ENCODE measurements at places on chromosomes 6 and 20. TPM values are rescaled to one million over a fixed set of nuclear protein-coding genes. Genes with fewer than 3 reads are reported as not detected.

DNA sequence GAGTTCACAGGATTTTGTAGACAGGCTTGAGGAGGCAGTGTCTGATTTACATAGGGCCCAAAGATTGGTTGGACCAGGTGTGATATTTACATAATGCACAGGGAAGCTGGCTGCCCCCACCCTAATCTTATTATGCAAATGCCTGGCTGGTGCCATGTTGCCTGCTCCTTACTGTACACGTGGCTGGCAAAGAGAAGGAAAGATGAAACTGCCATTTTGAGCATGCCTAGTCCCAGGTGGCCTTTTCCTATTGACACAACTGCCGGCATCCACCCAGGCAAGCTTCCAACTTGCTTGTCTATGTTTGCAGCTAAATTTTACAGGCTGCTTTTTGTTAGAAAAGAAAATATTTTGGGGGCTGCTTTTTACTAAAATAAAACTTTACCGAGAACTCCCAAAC lies 174.6 kb downstream of the LMBRD1 start:
- DNase-seq, result peak; percentile 58
- H3K4me1 ChIP-seq, result no peaks in the 10 kb centered on the region
- H3K36me3 ChIP-seq, result no peaks in the 10 kb centered on the region
- no peaks in the 10 kb centered on the region for H3K27me3 ChIP-seq
- H3K27ac ChIP-seq, result no peak overlapping the region

DNA sequence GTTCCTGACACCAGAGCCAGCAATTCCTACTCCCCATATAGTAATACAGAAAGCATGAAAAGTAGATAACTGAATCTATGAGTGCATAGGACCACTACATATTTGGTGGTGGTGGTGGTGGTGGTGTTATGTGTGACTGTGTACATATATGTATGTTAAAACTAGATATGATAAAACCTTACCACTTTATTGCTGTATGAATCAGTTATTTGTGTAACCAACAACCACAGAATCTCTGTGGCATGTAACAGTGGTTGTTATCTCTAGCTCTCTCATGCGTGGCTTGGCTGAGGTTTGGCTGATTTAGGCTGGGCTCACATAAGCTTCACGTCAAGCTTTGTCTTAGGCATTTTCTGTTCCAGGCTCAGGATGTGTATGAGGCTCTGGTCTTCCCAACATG lies 55.7 kb downstream of the PLCB1 start:
- no peak for DNase-seq
- no peak overlapping the region for H3K27ac ChIP-seq
- H3K4me1 ChIP-seq, result no peaks in the 10 kb centered on the region

DNA sequence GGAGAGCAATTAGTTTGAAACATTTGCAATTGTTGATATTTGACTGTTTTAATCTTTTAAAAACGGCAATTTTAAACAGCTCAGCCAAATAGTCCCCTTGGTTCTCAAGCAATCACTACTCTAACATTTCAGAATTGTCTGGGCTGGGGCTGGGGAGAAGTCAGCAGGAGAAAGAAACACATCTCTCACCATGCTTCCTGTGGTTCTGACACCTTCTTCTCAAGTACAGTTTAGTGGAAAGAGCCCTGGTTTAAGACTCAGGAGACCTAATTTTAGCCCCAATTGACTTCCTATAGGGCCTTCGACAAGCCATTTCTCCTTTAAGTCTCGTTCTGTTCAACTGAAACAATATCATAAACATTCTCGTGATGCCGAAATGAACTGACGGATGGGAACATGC lies 168.4 kb upstream of the CDYL start:
- H3K27ac ChIP-seq, result no peak overlapping the region
- H3K36me3 ChIP-seq, result no peaks in the 10 kb centered on the region
- DNase-seq, result no peak
- H3K4me1 ChIP-seq, result no peaks in the 10 kb centered on the region

DNA sequence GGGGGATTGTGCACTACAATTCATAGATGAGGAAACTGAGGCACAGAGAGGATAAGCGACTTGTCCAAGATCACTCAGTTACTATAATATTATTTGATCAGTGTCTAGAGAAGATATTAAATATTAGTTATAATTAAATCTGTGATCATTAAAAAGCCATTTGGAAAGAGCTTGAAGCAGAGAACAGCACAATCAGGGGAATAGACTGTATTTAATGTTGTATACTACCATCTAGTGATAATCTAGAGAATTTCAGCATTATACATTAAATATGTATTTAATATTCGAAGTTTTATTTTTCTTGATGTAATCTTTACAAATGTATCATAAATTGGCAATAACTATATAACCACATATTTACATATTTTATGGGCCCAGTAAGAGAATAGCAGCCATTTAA lies 20.1 kb upstream of the MTCL3 start:
- no peak for DNase-seq
- H3K4me3 ChIP-seq, result no peak overlapping the region
- no peaks in the 10 kb centered on the region for H3K27me3 ChIP-seq
- H3K4me1 ChIP-seq, result no peaks in the 10 kb centered on the region

- H3K4me3 ChIP-seq, result peak overlapping the region; percentile 92
- H3K4me1 ChIP-seq, result peaks cover 4% of the 10 kb centered on the region
- peak overlapping the region; percentile 80 for H3K27ac ChIP-seq
- DNase-seq, result no peak
These were observed 3.6 kb downstream of the SOX4 start for GRCh38 chr6:21596949-21597682.

DNA sequence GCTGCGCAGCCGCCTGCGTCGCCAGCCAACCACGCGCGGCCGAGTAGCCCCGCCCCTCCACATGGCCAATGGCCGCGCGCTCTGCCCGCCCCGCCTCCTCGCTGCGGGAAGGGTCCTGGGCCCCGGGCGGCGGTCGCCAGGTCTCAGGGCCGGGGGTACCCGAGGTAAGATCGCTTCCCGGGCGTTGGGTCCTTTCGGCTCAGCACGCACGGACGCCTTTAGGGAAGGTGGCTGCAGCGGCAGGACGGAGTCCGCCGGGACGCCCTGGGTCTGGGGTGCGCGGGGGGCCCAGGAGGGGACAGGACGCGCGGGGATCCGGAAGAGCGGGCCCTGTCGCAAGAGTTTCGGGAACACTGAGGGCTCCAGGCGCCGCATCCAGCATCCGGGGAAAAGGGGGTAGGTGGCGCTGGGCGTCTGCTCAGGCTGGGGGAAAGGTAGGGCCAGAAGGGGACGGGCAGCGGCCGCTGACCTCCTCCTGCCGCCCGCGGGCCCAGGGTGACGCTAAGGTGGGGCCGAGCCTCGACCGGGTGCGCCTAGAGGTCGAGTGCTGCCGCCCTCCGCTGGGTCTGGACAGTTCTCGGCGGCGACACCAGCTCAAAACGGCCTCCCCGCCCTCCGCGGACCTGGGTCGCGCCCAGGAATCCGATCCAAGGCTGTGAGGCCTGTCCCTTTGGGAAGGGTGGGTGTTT lies at the start of gene MAVS:
Gene MAVS, plus strand, starts transcription at position 95 of the 689 bp plus-strand sequence. CDS start 7,791 bp downstream, outside the sequence.
- peak within 1 kb of the TSS; percentile 21 for H3K27ac ChIP-seq
- H3K4me3 ChIP-seq, result peak within 1 kb of the TSS; percentile 95
- H3K36me3 ChIP-seq, result no peaks in the 10 kb centered on the region
- peaks cover 7% of the 10 kb centered on the region for H3K4me1 ChIP-seq
- DNase-seq, result peak; percentile 96

GRCh38 chr6:150470131-150470530 lies 101.3 kb downstream of the IYD start:
- H3K4me1 ChIP-seq, result no peaks in the 10 kb centered on the region
- DNase-seq, result no peak
- no peaks in the 10 kb centered on the region for H3K36me3 ChIP-seq
- no peak overlapping the region for H3K27ac ChIP-seq
- H3K4me3 ChIP-seq, result no peak overlapping the region

DNA sequence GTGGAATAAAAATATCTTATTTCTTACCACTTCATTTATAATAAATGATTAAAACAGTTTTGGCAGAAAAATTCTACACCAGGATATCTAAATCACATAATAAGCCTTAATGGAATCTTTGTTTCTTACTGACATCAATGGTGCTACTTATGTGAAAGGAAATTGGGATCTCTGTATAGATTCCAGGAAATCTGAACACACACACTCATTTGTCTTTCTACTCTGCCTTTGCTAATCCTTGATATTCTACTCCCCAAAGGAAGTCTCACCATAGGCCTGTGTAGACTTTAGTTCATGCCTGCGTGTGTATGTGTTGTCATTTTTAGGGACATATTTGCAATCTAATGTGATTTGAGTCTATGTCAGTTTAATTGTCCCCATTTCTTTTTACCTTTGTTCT lies 7.9 kb downstream of the ADGRB3 start:
- DNase-seq, result no peak
- peaks cover 24% of the 10 kb centered on the region for H3K27me3 ChIP-seq
- H3K4me1 ChIP-seq, result no peaks in the 10 kb centered on the region
- no peak overlapping the region for H3K27ac ChIP-seq

DNA sequence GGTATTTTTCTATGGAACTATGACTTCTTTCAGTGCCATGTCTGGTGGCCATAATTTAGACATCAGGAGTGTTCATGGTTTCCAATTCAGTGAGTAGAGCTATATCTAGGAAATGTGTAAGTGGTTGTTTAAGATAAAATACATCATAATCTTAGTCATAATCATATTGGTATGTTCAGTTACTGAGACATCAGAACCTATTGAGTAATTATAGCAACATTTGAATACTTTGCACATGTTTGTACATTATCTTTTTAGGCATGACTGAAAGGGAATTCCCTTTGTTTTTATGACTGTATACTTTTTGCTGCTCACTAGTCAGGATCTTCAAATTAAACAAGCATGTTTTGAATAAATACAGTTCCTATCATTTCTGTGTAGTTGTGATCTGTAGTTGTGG lies 64.0 kb downstream of the STXBP5 start:
- H3K36me3 ChIP-seq, result peaks cover 46% of the 10 kb centered on the region
- no peaks in the 10 kb centered on the region for H3K27me3 ChIP-seq
- H3K4me3 ChIP-seq, result no peak overlapping the region

GRCh38 chr20:23235173-23236027 lies 115.2 kb upstream of the NXT1 start:
- DNase-seq, result peak; percentile 91
- no peak overlapping the region for H3K4me3 ChIP-seq
- H3K27me3 ChIP-seq, result no peaks in the 10 kb centered on the region
- no peaks in the 10 kb centered on the region for H3K36me3 ChIP-seq

- H3K36me3 ChIP-seq, result no peaks in the 10 kb centered on the region
- no peak overlapping the region for H3K27ac ChIP-seq
- no peak for DNase-seq
- no peaks in the 10 kb centered on the region for H3K4me1 ChIP-seq
These were observed 716.4 kb upstream of the MARCKS start for GRCh38 chr6:113140721-113141120.

- DNase-seq, result peak; percentile 60
- H3K4me3 ChIP-seq, result peak overlapping the region; percentile 81
- H3K27me3 ChIP-seq, result peaks cover 68% of the 10 kb centered on the region
- H3K27ac ChIP-seq, result no peak overlapping the region
These were observed 1.5 kb downstream of the PTPRT start for GRCh38 chr20:43188234-43188653.

- H3K27me3 ChIP-seq, result no peaks in the 10 kb centered on the region
- H3K36me3 ChIP-seq, result no peaks in the 10 kb centered on the region
- H3K4me3 ChIP-seq, result no peak overlapping the region
- DNase-seq, result peak; percentile 75
- no peaks in the 10 kb centered on the region for H3K4me1 ChIP-seq
- no peak overlapping the region for H3K27ac ChIP-seq
These were observed 153.8 kb downstream of the CEBPB start for GRCh38 chr20:50344232-50345071.

DNA sequence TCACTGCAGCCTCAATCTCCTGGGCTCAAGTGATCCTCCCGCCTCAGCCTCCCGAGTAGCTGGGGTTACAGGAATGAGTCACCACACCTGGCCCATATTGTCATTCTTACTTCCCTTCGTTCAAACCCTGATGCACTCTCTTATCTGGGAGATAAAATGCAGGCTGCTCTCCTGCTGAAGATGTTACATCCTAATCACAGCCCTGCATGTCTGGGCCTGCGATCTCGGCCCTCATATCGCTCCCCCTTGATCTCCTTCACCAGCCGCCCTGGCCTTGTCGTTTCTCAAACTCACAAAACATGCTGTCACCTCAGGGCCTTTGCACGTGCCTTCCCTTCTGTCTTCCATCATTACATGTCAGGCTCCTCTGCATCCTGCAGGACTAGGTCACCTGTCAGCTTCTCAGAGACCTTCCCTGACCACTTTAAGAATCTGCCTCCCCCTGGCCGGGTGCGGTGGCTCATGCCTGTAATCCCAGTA lies 8.8 kb upstream of the C20orf203 start:
- H3K36me3 ChIP-seq, result no peaks in the 10 kb centered on the region
- H3K4me1 ChIP-seq, result peaks cover 9% of the 10 kb centered on the region
- DNase-seq, result no peak
- no peak overlapping the region for H3K4me3 ChIP-seq
- no peaks in the 10 kb centered on the region for H3K27me3 ChIP-seq

- H3K4me1 ChIP-seq, result no peaks in the 10 kb centered on the region
- H3K27me3 ChIP-seq, result no peaks in the 10 kb centered on the region
- no peak overlapping the region for H3K4me3 ChIP-seq
- H3K36me3 ChIP-seq, result no peaks in the 10 kb centered on the region
- no peak overlapping the region for H3K27ac ChIP-seq
These were observed 139.6 kb downstream of the EYA4 start for GRCh38 chr6:133380723-133381122.

- DNase-seq, result no peak
- H3K27ac ChIP-seq, result no peak overlapping the region
- H3K36me3 ChIP-seq, result no peaks in the 10 kb centered on the region
- H3K4me1 ChIP-seq, result no peaks in the 10 kb centered on the region
These were observed 60.2 kb downstream of the CHMP4B start for GRCh38 chr20:33871362-33871761.

GRCh38 chr6:87670707-87671106 lies 31.3 kb downstream of the AKIRIN2 start:
- no peak overlapping the region for H3K4me3 ChIP-seq
- DNase-seq, result no peak
- no peaks in the 10 kb centered on the region for H3K4me1 ChIP-seq
- H3K36me3 ChIP-seq, result peaks cover 76% of the 10 kb centered on the region

GRCh38 chr6:44049163-44049988 lies 77.9 kb downstream of the MRPL14 start:
- no peak overlapping the region for H3K4me3 ChIP-seq
- no peak for DNase-seq
- no peak overlapping the region for H3K27ac ChIP-seq
- peaks cover 7% of the 10 kb centered on the region for H3K4me1 ChIP-seq

DNA sequence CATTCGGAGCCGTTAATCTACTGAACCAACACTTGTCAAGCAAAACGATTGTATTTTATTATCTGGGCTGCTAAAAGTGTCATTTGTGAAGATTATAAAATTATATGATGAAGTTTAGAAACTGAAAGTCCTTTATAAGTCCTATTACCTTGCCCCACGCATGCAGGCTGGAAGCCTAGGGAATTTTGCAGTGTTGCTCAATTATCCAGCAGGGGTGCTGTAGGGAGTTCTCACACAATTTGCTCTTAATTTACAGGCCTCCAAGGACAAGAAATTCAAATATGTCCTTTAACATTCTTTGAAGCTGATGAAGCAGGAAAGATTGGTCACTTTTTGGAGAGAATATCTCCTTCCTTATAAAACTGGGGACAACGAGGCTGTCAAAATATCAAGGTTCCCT lies 368.9 kb downstream of the LMBRD1 start:
- no peaks in the 10 kb centered on the region for H3K4me1 ChIP-seq
- peak; percentile 65 for DNase-seq
- H3K36me3 ChIP-seq, result no peaks in the 10 kb centered on the region

PRR18 gene
- total RNA-seq, result 0.63 TPM

EMILIN3 gene
- total RNA-seq, result 8.1 TPM

OR2J3 gene
- total RNA-seq, result not detected

GFRAL gene
- not detected for total RNA-seq

MMP24 gene
- total RNA-seq, result 0.82 TPM

GABBR1 gene
- total RNA-seq, result 81.8 TPM

PCMTD2 gene
- total RNA-seq, result 136 TPM

BPIFB2 gene
- total RNA-seq, result not detected

VPS16 gene
- total RNA-seq, result 37.5 TPM

VSTM2L gene
- total RNA-seq, result 2.9 TPM
